ENCODE measurements at places on chromosomes 16 and 17.
A peak's percentile ranks its signal among the peaks of the same experiment; 100 is the strongest.

GRCh38 chr16:14965328-14965727 is 9.5 kb upstream of the PDXDC1 start:
- no peaks in the 10 kb centered on the region for H3K36me3 ChIP-seq
- H3K27ac ChIP-seq: no peak overlapping the region
- H3K4me3 ChIP-seq: no peak overlapping the region

DNA sequence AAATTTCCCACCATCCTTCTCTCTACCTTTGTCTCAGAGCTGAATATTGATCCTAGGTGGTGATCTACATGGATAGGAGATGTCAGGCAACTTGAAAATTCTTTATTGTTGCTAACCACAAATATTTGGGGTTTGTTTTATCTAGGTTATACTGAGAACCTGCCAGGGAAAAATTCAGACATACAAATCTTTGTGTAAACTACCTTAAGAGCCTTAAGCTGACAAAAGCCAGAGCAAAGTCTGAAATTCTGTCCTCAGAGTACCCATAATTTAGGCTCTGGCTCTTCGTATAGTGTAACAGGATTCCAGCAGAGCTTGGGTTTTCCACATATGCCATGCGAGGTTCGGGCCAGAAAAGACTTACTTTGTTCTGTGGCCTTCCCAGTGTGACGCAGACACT is 406.7 kb upstream of the MAF start:
- no peaks in the 10 kb centered on the region for H3K36me3 ChIP-seq
- H3K27ac ChIP-seq: no peak overlapping the region
- no peaks in the 10 kb centered on the region for H3K4me1 ChIP-seq
- no peaks in the 10 kb centered on the region for H3K27me3 ChIP-seq
- no peak for DNase-seq
- H3K4me3 ChIP-seq: no peak overlapping the region

DNA sequence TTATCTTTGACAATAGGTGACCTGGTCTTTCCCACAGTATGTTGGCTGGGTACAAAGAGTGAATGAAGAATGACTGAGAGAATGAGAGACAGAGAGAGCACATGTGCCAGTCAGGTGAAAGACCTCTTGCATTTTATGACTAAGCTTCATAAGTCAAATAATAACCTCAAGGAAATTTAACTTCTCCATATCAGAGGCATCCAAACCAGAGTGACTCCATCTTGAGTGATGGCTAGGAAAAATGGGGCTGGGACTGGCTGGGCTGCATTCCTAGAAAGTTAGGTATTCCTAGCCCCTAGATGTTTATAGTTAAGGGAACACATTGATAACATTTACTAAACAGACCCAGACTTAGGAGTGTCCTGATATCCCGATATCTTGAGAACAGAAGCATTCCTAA is 3.9 kb upstream of the RBL2 start:
- H3K27me3 ChIP-seq: no peaks in the 10 kb centered on the region
- H3K4me1 ChIP-seq: peaks cover 3% of the 10 kb centered on the region
- no peak overlapping the region for H3K27ac ChIP-seq
- DNase-seq: no peak
- no peak overlapping the region for H3K4me3 ChIP-seq

DNA sequence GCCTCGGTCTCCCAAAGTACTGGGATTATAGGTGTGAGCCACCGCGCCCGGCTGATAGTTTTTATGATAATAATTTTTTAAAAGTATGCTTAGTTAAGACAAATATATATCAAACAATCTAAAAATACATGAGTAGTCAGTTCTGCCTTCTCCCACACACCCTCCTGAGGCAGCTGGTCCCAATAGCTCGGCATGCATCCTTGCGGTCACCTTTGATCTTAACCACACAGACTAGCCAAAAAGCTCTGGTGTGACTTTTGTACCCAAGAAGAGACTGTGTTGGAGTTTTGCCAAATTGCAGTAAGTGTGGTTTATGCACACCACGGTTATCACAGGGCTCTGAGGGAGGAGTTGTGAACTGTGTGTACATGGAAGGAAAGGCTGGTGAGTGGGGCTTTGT is 25.6 kb downstream of the ATP6V0A1 start:
- DNase-seq: no peak
- H3K4me1 ChIP-seq: peaks cover 4% of the 10 kb centered on the region
- H3K27ac ChIP-seq: no peak overlapping the region

DNA sequence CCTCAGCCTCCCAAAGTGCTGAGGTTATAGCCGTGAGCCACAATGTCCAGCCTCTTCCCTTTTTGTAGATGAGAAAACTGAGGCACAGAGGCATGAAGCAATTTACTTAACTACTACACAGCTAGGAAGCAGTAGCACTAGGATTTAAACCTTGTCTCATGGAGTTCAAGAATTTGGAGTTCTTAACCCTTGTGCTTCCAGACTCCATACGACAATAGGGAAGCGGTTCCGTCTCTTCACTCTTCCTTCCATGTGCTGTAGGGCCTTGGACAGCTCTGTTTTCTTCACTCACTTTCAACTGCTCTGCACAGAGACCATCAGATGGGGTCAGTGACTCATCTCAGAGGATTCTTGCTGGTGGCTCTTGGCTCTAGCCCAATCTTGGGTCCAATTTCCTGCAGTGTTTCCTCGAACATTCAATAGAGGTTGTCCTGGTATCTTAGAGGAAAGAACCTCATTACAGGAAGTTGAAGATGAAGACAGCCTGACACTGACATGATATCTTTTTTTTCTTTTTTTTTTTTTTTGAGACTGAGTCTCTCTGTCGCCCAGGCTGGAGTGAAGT is 19.3 kb downstream of the ITGAL start:
- no peak overlapping the region for H3K27ac ChIP-seq
- no peaks in the 10 kb centered on the region for H3K27me3 ChIP-seq
- no peak overlapping the region for H3K4me3 ChIP-seq
- no peaks in the 10 kb centered on the region for H3K36me3 ChIP-seq

GRCh38 chr17:36748272-36748671 is 146.9 kb downstream of the MRM1 start:
- no peaks in the 10 kb centered on the region for H3K4me1 ChIP-seq
- H3K27ac ChIP-seq: no peak overlapping the region
- no peak for DNase-seq
- no peak overlapping the region for H3K4me3 ChIP-seq
- no peaks in the 10 kb centered on the region for H3K36me3 ChIP-seq

GRCh38 chr17:61729690-61730268 is 133.5 kb downstream of the BRIP1 start:
- H3K4me3 ChIP-seq: no peak overlapping the region
- no peaks in the 10 kb centered on the region for H3K36me3 ChIP-seq
- no peak for DNase-seq
- H3K27ac ChIP-seq: no peak overlapping the region
- H3K27me3 ChIP-seq: no peaks in the 10 kb centered on the region
- H3K4me1 ChIP-seq: no peaks in the 10 kb centered on the region

GRCh38 chr17:18231164-18231563 is 5.7 kb downstream of the LLGL1 start:
- H3K27ac ChIP-seq: no peak overlapping the region
- no peaks in the 10 kb centered on the region for H3K27me3 ChIP-seq
- peaks cover 2% of the 10 kb centered on the region for H3K4me1 ChIP-seq
- DNase-seq: no peak
- no peak overlapping the region for H3K4me3 ChIP-seq

DNA sequence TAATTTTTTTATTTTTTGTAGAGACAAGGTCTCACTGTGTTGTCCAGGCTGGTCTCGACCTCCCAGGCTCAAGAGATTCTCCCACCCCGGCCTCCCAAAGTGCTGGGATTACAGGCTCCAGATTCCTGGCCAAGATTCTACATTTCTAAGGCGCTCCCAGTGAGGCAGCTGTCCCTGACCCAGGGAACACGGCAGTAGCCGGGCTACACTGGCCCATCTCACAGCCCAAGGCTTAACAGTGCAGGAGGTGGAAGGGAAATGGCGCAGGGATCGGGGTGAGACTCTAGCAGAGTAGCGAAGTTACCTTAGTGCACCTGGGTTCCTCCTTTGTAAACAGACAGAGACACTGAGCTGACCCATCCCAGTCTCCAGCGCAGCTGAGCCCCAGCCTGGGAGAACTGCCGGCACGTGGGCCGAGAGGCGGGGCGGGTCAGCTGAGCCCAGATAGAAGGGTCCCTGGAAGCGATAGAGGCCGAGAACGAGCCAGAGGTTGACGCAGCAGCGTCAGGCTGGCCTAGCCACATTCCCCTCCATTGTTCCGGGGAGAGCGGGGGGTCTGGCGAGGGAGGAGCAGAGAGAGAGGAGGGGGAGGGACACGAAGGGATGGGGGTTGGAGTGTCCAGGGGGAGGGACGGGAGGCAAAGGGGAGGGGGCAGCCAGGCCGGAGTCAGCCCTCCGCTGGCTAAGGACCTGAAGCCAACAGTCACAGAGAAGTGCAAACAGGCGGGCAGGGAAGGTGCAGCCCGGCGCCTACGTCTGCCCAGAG is 2.5 kb downstream of the CARHSP1 start:
- no peaks in the 10 kb centered on the region for H3K27me3 ChIP-seq
- H3K27ac ChIP-seq: peak overlapping the region; percentile 93
- peaks cover 39% of the 10 kb centered on the region for H3K4me1 ChIP-seq
- peak overlapping the region; percentile 95 for H3K4me3 ChIP-seq

DNA sequence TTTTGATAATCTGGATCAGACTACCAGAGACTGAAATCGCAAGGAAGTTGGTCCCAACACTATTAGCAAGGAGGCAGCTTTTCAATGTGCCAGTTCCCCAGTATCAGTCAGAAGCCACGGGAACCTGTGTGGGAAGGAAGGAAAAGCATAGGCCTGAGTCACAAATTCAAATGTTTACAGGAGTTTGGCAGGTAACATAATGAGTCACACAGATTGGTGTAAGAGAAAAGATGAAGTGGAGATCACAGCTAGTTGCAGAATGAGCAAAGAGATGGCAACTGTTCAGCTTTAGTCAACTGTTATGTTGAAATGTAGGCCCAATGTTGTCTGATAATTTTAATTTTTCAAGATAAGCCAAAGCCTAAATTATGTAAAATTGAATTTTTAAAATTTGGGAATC is 28.1 kb upstream of the ITGA2B start:
- no peak overlapping the region for H3K27ac ChIP-seq
- no peak for DNase-seq
- no peaks in the 10 kb centered on the region for H3K27me3 ChIP-seq
- peaks cover 8% of the 10 kb centered on the region for H3K36me3 ChIP-seq

DNA sequence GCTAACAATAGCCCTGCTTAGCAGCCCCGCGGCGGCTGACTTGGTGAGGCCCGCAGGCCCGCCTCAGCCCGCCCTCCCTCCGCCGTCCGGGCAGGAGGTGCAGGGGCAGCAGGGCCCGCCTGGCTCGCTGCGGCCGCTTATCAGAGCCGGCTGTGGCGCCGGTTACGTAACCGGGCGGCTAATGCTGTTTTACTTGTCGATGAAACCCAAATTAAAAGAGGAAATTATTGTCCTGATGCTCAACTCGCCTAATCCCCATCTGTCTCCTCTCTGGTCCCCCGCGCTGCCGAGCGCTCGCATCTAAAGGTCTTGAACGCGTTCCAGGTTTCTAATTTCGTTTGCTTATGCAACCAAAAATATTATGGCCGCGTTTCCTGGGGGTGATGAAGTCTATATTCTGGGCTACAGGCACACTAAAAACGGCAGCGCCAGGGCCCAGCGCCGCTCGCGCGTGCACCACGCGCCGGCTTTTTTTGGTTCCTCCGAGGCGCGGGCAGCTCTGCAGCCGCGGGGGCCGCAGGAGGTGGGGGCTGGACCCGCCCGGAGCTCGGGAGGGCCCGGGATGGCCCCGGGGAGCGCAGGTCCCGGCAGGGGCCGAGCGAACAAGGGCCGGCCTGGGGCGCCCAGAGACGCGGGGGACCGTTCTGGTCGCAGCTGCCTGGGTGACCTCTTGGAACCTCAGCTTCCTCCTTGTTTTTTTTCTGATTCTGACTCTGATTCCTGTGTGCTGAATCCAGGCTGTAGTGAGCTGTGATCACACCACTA is 65.2 kb upstream of the TOB1 start:
- peak overlapping the region; percentile 93 for H3K27ac ChIP-seq
- peak overlapping the region; percentile 50 for H3K4me3 ChIP-seq
- no peaks in the 10 kb centered on the region for H3K36me3 ChIP-seq
- DNase-seq: peak; percentile 67

- no peaks in the 10 kb centered on the region for H3K27me3 ChIP-seq
- no peaks in the 10 kb centered on the region for H3K4me1 ChIP-seq
- H3K27ac ChIP-seq: no peak overlapping the region
- no peak for DNase-seq
Observed at GRCh38 chr16:3035289-3035971, 1.3 kb downstream of the BICDL2 start.

DNA sequence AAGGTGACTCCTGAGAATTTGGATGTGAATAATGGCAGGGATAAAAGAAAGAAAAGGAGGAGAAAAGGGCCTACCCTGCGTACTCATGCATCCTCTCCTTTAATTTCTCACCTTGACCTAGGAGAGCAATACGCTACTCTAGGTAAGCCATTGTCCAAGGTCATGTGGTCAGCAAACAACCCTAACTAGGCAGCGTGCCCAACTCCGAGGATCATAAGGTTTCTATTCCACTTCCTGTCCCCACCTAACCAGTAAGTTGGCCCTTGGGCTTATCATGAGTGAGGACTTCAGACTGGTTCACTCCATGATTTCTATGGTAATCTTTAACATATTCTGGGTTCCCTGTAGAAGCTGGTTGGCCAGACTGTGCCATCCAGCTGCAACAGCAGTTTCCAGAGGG is 315.1 kb upstream of the CCL2 start:
- H3K4me1 ChIP-seq: no peaks in the 10 kb centered on the region
- no peak for DNase-seq
- peaks cover 7% of the 10 kb centered on the region for H3K27me3 ChIP-seq
- no peak overlapping the region for H3K27ac ChIP-seq
- H3K36me3 ChIP-seq: no peaks in the 10 kb centered on the region
- H3K4me3 ChIP-seq: no peak overlapping the region

DNA sequence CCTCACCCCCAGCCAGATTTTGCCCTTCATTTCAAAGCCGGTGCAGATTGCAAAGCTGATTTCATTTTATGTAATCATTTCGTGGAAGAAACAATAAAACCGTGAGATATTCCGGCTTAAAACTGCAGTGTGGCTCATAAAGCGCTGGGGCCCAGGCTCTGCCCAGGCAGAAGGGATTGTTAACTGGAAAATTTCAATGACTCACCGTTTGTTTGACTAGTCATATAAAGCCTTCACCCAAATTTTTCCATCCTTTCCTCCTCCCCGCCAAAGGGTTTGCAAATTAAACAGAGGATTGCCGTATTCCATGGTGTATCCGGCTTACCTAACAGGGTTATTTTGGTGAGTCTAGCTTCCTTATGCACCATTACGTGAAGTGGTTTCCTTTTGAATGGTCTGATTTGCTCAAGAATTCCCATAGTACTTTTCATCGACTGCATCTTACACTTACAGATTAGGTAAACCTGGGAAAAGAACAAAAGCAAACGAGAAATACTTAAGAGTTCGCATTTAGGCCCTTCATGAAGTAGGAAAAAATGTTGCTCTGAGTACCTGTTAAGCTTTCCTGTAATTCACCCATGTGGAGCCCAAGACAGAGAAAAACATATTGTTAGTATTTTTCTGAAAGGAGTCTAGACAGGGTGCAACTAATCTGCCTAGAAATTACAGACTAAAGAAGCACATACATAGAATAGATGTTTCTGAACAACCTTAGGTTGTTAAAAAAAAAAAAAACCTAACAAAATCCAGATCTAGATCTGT is 949 bp upstream of the GSPT1 start:
- peaks cover 33% of the 10 kb centered on the region for H3K4me1 ChIP-seq
- H3K36me3 ChIP-seq: no peaks in the 10 kb centered on the region
- DNase-seq: no peak
- peak overlapping the region; percentile 72 for H3K27ac ChIP-seq
- H3K27me3 ChIP-seq: no peaks in the 10 kb centered on the region
